ENCODE measurements at places on chromosomes 16 and 17.

DNA sequence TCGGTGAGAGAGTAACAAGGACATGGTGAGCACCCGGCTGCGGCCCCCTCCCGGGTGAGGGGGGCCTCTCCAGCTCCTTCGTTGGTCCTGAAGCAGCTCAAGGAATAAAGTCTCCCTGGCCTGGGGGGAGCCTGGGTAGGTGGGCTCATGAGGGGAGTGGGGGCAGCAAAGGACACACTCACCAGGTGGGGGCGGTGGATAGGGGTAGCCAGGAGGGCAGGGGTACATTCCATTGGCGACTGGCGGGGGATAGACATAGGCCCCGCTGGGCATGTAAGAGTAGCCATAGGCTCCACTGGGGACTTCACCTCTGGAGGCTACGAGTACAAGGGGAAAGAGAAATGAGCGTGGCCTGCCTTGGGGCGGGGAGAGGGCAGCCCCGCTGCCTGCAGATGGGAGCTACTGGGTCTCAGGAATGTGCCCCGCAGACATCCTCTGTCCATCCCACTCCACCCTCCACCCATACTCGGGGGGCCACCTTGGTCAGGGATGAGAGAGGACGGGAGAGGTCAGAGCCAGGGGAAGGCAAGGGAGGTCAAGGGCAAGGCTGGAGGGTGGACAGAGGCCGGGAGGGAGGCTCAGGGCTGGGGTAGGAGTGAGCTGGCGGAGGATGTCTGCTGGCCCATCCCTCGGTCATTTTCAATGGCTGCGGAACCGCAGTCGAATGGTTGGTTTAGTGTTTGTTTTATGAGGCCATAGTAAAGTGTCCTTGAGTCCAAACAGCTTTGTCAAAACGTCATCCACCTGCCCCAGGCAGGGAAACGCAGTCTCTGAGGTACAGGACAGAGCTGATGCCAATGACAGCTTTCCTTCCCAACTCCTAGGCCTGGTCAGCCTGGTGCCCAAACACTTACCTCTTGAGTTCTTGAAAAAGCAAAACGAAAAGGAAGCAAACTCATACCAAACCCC, 3.7 kb upstream of the UNC13D start:
- DNase-seq: no peak

DNA sequence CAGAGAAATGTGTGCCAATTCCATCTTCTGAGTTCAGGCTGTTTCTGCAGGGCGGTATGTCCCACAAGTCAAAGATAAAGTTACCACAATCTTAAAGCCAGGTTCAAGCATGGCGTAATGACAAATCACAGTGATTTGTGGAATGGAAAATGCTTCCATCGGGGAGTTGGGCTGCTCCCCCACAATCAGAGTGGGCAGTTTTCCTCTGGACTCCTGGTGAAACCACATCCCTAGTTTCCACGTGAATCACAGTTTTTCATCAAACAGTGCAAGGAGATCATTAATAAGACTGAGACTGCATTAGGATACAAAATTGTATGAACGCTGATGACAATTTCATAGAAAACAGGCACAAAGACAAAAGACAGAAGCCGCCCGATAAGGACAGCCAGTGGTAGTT, 3.6 kb downstream of the LITAF start:
- no peak for DNase-seq

- DNase-seq: no peak
Measured at GRCh38 chr16:10989559-10989958, 45.2 kb downstream of the CLEC16A start.

DNA sequence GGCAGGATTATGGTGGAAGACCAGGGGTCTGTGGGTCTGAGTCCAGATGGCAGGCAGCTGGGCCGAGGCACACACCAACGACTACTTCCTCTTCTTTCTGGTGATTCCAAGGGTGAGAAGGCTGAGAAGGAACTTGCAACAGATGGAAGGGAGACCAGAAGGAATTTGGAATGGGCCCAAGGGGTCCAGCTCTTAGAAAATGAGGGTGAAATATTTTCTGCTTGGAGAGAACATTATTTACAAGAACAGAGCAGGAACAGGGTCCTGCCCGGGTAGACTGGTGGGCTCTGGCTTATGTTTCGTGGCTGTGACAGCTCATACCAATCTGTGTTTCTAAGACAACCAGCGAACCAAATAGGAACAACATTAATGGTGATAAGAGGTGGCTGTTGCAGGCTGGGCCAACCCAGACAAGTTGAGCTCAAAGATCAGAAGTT, 36.6 kb downstream of the CCDC42 start:
- DNase-seq: peak; percentile 60

DNA sequence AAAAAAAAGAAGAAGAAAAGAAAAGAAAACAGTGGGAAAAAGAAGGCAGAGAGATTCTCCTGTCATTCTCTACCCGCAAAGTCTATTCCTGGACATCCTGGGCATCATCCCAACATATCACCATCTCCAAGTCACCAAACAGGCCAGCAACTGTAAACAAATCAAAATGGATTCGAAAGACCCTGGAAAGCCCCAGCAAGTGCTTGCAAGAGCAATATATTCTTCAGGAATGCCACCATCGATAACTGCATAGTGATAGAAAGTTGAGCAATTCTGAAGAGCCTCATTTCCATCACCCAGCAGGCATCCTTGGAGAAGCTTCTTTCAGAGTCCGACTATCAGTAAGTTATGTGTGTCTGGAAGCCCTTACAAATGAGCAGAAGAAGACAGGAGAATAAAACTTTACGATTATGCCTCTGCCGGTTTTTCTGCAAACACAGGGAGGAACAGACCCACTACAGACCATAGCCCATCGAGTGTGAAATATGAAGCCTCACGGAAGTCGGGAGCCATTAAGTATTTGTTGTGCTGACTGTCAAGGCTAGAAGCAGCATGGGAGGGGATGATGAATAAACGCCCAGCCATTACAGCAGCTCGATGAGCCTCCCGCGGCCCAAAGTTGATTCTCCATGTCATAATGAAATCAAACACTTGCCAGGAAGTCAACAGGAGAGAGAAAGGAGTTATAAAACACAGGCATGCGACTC, 64.5 kb upstream of the SEC14L1 start:
- no peak for DNase-seq

DNA sequence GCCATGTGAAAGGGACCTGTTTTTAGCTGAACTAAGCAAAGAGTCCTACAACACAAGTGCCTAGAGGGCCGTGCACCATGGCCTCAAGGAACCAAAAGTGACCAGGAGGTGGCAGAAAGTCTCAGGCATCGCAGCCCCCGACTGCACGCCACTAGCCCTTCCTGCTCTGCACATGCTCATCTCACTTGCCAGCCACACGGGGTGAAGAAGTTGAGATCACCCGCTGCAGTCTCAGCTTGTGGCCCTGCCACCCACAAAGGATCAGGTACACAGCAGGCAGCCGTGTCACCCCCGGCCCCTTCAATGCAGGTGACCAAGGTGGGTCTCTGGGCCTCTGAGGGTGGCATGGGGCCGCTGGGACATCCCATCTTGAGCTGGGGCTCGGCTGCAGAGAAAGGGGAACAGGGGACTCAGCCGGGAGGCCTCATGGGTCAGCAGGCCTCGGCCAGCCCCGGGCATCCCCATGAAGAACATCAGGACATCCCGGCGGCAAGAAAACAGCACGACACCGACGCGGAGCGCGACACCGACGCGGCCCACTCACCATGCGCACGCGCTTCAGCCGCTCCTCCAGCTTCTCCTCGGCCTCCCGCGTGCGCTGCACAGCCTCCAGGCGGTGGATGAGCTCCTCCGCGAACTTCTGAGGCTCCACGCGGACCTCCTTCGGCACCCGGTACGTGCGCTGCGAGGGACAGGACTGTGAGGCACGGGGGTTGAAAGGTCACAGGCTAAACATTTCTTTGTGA, 21.0 kb downstream of the PDIA2 start:
- DNase-seq: peak; percentile 48

DNA sequence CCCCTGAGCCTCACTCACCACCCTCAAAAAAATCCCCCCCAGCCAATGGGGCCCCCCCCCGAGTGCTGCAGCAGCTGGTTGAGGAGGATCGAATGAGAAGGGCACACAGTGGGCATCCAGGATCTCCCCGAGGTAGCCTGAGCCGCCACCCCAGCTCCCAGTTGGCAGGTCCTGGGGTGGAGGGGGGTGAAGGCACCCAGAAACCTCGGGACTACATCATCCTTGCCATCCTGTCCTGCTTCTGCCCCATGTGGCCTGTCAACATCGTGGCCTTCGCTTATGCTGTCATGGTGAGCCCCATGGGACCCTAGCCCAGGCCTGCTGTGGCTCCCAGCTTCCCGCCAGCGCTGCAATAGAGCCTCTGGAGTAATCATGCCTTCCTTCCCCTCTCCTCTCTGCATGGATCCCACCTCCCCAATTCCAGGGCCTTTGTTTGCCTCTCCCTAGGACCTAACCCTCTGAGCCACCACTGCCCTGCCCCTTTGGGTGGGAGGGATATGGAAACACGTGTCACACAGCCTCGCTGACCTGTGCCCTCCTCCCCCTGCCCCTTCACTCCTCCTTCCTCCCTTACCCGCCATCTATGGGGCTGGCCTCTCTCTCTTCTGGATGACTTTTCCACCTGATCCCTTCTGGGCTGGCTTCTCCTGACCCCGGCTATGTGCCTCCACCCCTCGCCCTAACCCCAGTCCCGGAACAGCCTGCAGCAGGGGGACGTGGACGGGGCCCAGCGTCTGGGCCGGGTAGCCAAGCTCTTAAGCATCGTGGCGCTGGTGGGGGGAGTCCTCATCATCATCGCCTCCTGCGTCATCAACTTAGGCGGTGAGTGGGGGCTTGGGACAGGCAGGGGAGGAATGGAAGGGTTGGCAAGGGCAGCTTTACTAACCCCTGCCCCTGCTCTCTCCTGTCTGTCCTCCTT, 1.9 kb downstream of the PRRT2 start:
- DNase-seq: no peak

DNA sequence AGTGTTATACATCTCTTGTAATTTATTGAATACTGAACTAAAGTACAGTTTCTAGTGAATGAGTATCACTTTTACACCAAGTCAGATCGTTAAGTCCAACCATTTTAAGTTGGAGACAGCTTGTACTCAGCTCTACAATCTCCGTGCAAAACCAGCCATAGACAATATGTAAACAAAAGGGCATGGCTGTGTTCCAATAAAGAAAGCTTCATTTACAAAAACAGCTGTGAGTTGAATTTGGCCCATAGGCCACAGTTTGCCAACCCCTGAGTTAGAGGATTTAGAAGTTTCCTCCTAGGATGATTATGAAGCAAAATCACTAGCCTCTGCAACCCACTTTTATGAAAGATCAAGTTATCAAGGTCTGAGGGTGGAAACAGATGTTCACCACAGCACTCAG, 105.7 kb upstream of the RCVRN start:
- no peak for DNase-seq

DNA sequence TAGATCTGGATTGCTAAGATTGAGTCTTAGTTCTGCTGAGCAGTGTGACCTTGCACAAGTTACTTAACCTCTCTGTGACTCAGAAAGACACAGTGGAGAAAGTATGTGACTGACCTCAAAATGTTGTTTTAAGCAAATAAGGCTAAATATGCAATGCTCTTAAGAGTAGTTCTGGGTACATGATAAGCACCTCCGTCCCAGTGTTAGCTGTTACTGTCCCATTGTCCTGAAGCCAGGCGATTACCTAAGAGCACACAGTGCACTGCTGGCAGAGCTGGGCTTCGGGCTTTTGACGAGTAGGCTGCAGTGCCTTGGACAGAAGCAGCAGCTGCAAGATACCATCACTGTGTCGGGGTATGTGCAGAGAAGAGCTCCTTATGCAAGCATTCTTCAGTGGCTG, 32.7 kb upstream of the FOXF1 start:
- DNase-seq: no peak

- DNase-seq: peak; percentile 18
Measured at GRCh38 chr17:68085771-68086381, 50.3 kb downstream of the KPNA2 start.

- DNase-seq: no peak
Measured at GRCh38 chr17:77676237-77676661, 282.3 kb upstream of the TNRC6C start.

GRCh38 chr17:30391534-30391933, 12.8 kb downstream of the CPD start:
- no peak for DNase-seq

DNA sequence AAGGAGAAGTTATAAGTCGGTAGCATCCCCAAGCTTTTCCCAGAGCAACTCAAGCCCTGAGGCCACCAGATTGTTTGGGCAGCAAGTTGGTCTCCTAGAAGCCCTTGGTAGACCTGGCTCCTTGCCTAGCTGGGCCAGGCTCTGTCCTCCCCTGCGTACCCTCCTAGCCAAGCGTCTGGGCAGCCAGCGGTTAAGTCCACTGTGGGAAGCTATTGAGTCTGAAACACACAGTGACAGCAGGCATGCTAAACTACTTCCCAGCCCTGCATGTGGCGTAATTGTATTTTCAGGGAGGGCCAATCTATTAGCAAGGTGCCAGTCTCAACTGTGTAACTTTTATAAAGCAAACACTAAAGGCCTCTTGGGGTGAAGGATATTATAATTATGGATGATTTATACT, 419.1 kb upstream of the RBFOX1 start:
- DNase-seq: no peak

- DNase-seq: no peak
Measured at GRCh38 chr17:51013322-51013721, 107.3 kb downstream of the SPAG9 start.

GRCh38 chr17:72378414-72379390, 257.9 kb downstream of the SOX9 start:
- DNase-seq: no peak

GRCh38 chr16:49773534-49774475, 82.1 kb downstream of the ZNF423 start:
- DNase-seq: no peak

- DNase-seq: peak; percentile 70
Measured at GRCh38 chr17:31216031-31216751, 80.8 kb downstream of the OMG start.

GRCh38 chr16:86087011-86087895, 188.3 kb downstream of the IRF8 start:
- no peak for DNase-seq

DNA sequence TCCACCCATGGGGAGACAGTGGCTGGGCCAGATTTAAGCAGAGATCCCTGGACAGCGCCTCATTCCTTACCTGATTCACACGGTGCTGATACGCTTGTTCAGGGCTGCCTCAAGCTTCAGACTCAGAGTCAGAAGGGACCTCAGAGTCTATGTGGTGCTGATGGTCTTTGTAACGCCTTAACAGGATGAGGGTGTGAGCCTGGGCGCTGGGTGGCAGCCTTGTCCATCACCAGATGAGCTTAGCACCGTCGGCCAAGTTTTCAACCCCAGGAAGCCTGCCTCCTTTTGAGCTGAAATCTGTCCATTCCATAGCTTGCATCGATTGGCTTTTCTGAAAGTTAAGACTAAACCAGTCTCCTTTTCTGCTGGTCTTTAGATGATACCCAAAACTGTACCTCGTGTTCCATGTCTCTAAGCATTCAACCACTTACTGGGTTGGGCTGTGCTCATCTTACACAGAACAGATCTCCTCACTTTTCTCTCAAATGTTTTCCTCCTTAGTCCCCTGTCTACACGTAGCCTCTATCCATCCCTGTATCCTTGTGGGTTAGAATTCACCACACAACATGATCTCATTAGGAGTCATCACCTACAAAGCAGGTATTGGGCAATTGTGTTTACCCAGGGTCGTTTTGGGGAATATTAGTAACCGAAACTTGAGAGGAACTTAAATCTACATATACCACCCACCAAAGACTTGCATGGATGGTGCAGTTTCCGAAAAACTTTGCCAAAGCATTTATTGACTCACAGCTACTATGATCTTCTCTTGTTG, 573.4 kb downstream of the CDH13 start:
- DNase-seq: no peak

- no peak for DNase-seq
Measured at GRCh38 chr16:50776037-50776436, 34.2 kb downstream of the CYLD start.

- DNase-seq: no peak
Measured at GRCh38 chr16:49821614-49822282, 34.2 kb downstream of the ZNF423 start.

Measured in hematopoietic multipotent progenitor cell treated with erythropoietin and hydrocortisone succinate and interleukin-3 and kit ligand, for 8 days (in vitro differentiated cells).